D721Med (cell line): ENCODE measurements at places on chromosomes 1 and 21.

DNA sequence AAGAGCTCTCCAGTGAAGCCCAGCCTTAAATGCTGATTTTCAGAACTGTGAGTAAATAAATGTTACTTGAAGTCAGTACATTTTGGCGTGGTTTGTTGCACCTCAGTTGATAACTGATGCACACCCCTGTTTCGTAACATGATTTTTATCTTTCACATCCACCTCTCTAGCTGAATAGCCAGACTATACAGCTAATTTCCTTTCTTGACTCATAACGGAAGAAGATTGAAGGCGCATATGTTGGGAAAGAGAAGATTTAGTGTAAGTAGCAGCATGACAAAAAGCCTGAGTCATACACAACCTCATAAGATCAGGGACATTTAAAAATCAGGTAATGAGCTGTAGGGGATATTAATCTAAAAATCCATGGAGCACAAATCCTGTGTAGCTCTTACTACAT lies 716.2 kb upstream of the ZP4 start:
- DNase-seq, result no peak

GRCh38 chr1:220182111-220182510 lies 88.2 kb downstream of the IARS2 start:
- DNase-seq, result no peak

DNA sequence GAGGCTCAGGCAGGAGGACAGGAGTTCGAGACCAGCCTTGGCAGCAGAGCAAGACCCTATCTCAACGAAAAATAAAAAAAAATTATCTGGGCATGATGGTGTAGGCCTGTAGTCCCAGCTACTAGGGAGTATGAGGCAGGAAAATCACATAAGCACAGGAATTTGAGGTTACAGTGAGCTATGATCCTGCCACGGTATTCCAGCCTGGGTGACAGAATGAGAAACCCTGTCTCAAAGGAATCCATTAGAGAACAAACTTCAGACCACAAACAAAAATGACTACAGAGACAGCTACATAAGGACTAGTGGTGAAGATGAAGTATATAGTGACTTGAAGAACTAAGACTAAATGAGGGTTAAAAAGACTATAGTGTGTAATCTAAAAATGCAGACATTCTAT lies 233.1 kb downstream of the RERE start:
- DNase-seq, result no peak

- DNase-seq, result no peak
Measured at GRCh38 chr1:6987940-6988339, 202.7 kb downstream of the CAMTA1 start.

GRCh38 chr1:198903203-198903602 lies 264.4 kb downstream of the PTPRC start:
- DNase-seq, result no peak

GRCh38 chr1:115980998-115981993 lies 5.0 kb downstream of the SLC22A15 start:
- DNase-seq, result no peak

- DNase-seq, result no peak
Measured at GRCh38 chr21:40282912-40283886, 416.0 kb downstream of the PCP4 start.

DNA sequence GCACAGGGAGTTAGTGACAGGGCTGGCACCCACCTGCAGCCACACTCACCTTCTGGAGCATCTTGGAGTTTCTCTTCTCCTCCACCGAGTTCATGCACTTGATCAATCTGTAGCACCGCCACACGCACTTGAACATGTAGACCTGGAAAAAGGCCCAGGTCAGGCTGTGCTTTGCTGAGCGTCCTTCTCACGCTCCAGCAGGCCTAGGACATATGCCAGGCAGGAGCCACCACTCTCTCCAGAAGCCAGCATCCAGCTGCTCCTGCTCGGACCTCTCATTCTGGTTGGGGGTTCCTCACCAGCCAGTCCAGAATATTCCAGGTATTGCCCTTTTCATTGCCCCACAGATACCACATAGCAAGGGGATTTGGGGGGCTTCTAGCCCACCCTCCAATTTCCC lies 11.7 kb upstream of the MATN1 start:
- DNase-seq, result no peak

DNA sequence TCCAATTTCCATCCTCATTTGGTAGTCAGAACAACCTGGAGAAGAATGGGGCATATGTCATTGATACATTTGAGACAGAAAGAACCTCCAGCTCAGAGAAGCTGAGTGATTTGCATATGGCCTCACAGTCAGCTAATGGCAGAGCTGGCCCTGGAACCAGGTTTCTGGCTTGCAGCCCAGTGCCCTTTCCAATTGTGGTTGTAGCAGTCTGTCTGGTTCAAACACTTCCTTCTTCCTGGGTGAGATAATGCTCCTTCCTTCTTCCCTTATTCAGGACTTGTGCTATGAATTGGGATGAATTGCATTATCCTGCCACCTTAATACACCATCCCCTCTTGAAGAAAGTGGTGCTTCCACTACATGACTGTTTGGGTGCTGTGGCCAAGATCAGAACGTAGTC lies 24.2 kb downstream of the SLC5A9 start:
- no peak for DNase-seq

DNA sequence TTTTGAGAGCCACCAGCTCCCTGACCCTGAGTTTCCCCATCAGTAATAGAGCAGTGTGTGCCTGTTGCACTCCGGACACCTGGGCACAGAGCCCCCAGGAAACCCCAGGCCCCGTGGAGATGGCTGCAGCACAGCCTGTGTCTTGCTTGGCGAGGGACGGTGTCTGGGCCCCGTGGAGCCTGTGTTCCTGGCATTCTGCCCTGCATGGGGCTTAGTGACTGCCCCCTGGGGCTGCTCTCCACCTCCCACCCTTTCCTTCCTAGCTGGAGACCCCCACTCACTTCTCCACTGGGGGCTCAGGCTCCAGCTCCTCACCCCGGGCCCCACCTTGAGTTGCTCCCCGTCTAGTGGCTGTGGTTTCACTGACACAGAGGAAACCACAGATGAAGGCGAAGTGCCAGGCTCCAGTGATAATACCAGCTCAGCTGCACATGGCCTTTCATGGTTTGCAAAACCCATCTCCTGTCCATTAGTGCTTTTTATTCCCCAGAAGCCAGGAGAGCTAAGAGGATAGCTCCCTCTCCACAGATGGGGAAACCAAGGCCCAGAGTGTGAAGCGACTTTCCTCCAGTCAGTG lies 39.4 kb downstream of the DMRTB1 start:
- no peak for DNase-seq

DNA sequence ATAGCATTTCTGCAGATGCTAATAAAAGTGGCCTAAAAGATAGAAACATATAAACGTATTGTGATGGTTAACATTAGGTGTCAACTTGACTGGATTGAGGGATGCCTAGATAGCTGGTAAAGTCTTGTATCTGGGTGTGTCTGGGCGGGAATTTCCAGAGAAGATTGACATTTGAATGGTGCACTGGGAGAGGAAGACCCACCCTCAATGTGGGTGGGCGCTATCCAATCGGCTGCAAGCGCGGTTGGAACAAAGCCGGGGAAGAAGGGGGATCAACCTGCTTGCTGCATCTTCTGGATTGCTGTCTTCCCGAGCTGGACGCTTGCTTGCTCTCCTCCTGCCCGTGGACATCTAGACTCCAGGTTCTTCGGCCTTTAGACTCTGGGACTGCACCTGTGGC lies 114.0 kb upstream of the ZNF644 start:
- DNase-seq, result no peak

DNA sequence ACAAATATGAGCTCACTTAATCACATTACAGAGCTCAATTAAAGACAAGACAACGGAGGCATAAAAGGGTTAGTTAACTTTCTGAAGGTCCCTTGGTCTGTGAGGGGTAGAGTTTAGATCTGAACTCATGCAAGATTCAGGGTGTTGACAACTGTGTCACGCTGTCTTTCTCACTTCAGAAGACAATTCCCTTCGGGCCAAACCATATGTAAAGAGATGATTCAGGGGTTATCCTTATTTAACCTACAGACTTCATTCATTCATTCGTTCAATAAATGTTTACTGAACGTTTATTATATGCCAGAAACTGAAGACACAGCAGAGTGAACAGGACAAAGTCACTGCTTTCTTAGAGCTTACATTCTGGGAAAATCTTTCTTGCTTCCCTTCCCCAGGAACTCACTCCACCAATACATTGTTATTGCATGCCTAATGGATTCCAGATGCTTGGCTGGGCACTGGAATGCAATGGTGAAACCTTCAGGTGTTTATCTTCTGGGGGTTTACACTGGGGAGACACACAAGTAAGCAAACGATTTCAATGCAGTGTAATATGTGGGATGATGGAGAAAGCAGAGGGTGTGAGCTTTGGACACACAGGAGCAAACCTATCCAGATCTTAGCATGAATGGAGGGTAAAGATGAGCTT lies 6.4 kb downstream of the XCL1 start:
- DNase-seq, result no peak

GRCh38 chr1:53288002-53288789 lies 39.7 kb downstream of the LRP8 start:
- no peak for DNase-seq

- DNase-seq, result no peak
Measured at GRCh38 chr1:54379555-54380289, 26.5 kb downstream of the SSBP3 start.

GRCh38 chr1:40352126-40352525 lies 21.4 kb upstream of the SMAP2 start:
- DNase-seq, result no peak

- DNase-seq, result no peak
Measured at GRCh38 chr21:42040411-42041180, 30.4 kb upstream of the ZBTB21 start.

DNA sequence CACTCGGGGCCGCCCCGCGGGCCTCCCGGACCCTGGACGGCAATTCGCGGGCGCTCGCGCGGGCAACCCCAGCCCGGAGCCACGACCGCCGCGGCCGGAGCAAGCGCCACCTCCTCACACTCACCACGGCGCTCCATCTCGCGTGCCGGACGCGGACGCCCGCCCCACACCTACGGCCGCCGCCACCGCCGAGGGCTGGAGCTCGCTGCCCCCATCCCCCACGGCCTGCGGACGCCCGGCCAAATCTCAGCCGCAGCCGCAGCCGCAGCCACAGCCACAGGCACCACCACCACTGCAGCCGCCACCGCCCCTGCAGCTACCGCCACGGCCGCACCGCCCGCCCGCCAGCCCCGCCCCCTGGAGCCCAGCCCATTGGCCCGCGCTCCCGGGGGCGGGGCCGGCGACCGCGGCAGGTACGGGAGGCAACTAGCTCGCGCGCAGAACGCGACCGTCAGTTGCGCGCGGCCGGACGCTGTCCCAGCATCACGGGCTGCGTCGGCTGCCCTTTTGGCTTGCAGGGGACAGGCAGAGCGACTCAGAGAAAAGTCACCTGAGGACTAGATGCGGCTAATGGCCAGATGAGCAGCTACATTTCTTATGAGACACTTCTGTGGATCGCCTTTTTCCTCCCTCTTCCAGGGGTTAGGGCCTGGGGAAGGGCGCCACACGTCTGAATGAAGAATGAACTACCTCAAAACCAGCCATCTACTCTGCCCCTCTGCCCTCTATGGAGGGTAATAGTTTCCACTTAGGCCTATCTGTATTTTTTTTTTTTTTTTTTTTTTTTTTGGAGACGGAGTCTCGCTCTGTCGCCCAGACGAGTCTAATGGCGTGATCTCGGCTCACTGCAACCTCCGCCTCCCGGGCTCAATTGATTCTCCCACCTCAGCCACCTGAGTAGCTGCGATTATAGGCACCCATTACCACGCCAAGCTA lies at the start of gene ARHGAP29:
TSS of gene ARHGAP29 (minus strand) at position 294 of the 936 bp plus-strand sequence. CDS start 5,973 bp downstream, outside the sequence.
- DNase-seq, result peak; percentile 50

GRCh38 chr1:89291276-89291675 lies 18.6 kb upstream of the GBP5 start:
- no peak for DNase-seq

- no peak for DNase-seq
Measured at GRCh38 chr1:54850069-54850730, 36.8 kb downstream of the DHCR24 start.

DNA sequence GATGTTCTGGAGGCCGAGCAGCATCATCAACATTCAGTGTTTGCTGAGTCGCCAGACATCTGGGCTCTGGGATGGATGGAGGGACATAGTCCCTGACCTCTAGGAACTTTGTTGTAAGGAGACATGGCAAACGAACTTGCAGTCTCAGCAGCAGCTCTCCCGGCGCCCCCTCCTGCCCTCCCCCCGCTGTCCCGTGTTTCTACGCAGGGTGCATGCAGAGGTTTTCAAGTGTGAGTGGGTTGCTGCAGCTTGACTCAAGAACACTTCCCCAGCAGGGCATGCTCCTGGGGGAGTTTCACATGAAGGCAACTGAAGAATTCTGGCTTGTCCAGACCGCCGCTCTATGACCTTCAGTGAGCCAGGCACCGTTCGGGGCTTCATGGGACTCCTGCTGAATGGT lies 121.9 kb downstream of the CAMTA1 start:
- no peak for DNase-seq

DNA sequence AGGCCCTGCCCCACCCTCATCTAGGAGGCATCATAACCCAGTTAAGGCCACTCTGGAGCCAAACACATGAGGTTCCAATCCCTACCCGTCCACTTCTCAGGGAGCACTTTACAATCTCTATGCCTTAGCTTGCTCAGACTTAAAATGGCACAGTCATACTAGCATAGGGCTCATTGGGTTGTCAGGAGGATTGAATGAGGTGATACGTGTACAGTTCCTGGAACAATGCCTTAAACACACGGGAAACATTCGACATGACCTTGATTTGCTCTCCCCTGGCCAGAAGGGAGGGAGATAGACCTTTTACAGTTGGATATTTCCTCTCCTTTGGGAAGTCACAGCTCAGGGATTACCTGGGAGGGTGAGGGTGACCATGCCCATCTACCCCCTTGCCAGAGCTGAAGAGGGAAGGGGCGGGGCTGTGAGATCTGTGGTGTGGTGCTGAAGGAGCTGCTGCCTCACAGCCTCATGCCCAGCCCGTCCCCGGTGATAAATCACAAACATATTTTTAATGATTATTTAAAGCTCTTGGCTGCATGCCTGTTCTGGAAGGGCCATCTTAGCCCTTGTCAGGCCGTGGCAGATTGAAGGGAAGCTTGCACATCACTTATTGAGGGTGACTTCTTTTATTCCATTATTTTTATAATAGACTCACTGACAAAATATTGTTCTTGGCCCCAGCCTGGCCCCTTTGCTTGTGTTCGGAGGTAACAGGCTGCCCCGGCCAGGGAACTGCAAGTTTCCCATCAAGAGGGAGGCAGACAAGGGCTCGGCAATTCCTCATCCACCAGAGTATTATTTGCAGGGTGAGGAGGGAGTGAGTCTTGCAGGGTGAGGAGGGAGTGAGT lies 83.4 kb downstream of the FOXD2 start:
- DNase-seq, result no peak

- no peak for DNase-seq
Measured at GRCh38 chr1:169109561-169110134, 3.2 kb downstream of the ATP1B1 start.

DNA sequence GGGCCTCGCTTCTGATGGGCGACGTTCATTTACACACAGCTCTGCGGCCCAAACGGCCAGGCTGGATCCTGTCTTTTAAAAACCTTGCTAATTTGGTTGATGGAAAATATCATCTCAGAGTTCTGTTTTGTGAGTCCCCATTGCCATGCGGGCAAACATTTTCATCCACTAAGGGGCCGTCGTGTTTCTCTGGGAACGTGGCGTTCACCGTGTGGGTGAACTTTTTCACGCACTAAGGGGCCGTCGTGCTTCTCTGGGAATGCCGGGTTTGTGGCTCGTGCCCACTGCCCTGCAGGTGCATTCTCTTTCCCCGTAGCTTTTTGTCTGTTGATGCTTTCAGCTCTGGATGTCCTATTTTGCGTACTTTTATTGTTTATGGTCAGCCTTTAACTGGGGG lies 6.8 kb downstream of the COL18A1 start:
- no peak for DNase-seq
